ENCODE measurements at places on chromosomes 1 and 21.
A peak's percentile ranks its signal among the peaks of the same experiment; 100 is the strongest.

GRCh38 chr1:84202126-84202525 lies 58.1 kb downstream of the PRKACB start:
- DNase-seq, result no peak
- no peak overlapping the region for H3K27ac ChIP-seq

DNA sequence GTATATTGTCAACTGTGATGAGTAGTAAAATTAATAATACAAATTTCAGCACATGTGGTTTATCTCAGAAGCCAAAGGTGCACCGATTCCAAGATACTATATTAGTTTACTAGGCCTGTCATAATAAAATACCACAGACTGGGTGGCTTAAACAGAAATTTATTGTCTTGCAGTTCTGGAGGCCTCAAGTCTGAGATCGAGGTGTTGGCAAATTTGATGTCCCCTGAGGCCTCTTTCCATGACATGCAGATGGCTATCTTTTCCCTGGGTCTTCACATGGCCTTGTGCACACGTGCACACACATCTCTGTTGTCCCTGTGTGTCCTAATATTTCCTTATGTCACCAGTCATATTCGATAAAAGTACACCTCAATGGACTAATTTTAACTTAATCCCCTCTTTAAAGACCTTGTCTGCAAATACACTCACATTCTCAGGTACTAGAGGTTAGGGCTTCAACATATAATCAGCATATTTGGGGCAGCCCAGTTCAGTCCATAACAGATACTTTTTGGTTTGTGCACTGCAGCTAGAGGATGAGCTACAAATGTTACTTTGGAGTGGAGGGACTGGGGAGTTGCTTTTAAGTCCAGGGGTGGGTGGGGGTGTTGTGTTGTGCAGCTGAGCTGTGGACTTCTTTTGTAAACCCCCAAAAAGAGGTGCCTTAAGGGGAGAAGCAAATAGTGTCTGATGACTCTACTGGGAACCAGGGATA lies 21.4 kb downstream of the TSNAX start:
- DNase-seq, result no peak
- H3K27me3 ChIP-seq, result no peaks in the 10 kb centered on the region
- no peaks in the 10 kb centered on the region for H3K4me1 ChIP-seq
- no peak overlapping the region for H3K4me3 ChIP-seq
- no peak overlapping the region for H3K27ac ChIP-seq

DNA sequence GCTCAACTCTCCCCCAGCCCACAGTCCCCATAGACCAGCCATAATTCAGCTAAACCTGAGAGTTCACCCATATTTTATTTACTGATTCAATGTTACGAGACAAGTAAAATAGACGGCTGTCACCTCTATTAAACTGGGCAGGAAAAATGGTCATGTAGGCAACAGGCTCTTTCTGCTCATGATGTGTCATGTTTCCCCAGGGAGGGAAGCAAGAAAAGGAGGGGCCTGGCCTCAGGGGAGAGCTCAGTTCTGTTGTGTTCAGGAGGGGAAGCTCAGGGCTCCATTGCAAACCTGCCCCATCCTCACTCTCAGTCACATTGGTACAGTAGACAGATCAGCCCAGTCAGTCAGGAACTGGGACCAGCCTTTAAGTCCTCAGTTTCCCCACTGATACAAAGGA lies 12.8 kb downstream of the GRIK3 start:
- peaks cover 13% of the 10 kb centered on the region for H3K27me3 ChIP-seq
- no peak overlapping the region for H3K27ac ChIP-seq

GRCh38 chr1:24027838-24028468 lies 47.8 kb upstream of the SRSF10 start:
- no peak overlapping the region for H3K4me3 ChIP-seq
- H3K27ac ChIP-seq, result no peak overlapping the region
- peak; percentile 47 for DNase-seq
- no peaks in the 10 kb centered on the region for H3K27me3 ChIP-seq

GRCh38 chr1:157439302-157439954 lies 112.9 kb downstream of the FCRL5 start:
- no peaks in the 10 kb centered on the region for H3K36me3 ChIP-seq
- H3K4me3 ChIP-seq, result no peak overlapping the region
- no peaks in the 10 kb centered on the region for H3K4me1 ChIP-seq
- DNase-seq, result no peak
- H3K27me3 ChIP-seq, result no peaks in the 10 kb centered on the region
- H3K27ac ChIP-seq, result no peak overlapping the region

DNA sequence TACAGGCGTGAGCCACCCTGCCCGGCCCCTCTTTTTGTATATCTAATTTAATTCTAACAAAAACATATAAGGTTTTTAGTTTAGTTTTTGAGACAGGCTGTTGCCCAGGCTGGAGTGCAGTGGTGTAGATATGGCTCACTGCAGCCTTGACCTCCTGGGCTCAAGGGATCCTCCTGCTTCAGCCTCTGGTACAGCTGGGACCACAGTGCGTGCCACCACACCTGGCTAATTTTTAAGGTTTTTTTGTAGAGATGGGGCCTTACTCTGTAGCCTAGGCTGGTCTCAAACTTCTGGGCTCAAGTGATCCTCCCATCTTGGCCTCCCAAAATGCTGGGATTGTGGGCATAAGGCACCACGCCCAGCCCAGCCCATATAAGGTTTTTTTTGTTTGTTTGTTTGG lies 18.8 kb downstream of the ENSA start:
- H3K27me3 ChIP-seq, result no peaks in the 10 kb centered on the region
- H3K4me3 ChIP-seq, result no peak overlapping the region
- H3K4me1 ChIP-seq, result peaks cover 57% of the 10 kb centered on the region
- peaks cover 8% of the 10 kb centered on the region for H3K36me3 ChIP-seq
